IPS DF 19.7 (cell line): ENCODE measurements at places on chromosomes 12 and 14.

- no peak for DNase-seq
Observed at GRCh38 chr14:61476754-61477410, 155.5 kb downstream of the PRKCH start.

GRCh38 chr14:28243600-28243999, 523.0 kb upstream of the FOXG1 start:
- DNase-seq = no peak

- DNase-seq = no peak
Observed at GRCh38 chr14:50714450-50715073, 46.5 kb upstream of the SAV1 start.

DNA sequence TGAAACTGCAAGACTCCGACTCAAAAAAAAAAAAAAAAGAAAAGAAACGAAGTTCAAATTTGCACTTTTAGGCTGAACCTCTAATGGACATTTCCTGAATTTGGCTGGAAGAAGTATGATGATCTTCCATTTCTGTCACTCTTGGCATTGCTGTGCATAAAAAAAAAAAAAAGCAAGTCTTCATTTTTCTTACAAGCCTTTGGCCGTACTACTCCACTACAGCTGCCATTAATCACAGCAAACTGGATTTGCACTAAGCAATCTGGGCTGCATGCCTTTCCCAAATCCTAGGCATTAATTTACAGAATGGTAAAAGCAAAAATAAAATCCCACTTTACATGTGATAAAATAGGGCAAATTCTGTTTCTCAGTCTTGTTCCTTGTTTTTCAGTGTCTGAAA, 7.1 kb downstream of the CSRP2 start:
- no peak for DNase-seq

DNA sequence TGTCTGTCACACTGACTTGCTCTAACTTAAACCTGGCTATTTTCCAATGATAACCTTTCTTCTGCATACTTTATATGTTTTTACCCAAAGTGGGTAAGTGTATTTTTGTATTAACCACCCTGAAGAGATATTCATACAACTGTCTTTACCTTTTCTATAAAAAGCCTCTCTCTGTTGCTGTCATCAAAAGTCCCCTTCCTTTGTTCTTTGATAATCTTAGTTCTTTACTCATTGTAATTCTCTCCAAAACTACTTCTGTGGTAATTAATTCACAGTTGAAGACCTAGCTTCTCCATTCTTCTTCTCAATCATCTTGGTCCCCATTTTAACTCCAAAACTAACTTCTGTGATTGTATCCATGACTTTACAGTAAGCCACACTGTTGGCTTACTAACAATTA, 479.7 kb upstream of the MGAT4C start:
- no peak for DNase-seq

- DNase-seq = no peak
Observed at GRCh38 chr12:88163371-88163770, 21.3 kb downstream of the TMTC3 start.

GRCh38 chr14:92340931-92341330, 18.0 kb downstream of the SLC24A4 start:
- DNase-seq = no peak

- DNase-seq = no peak
Observed at GRCh38 chr14:95245334-95245733, 74.4 kb downstream of the CLMN start.

DNA sequence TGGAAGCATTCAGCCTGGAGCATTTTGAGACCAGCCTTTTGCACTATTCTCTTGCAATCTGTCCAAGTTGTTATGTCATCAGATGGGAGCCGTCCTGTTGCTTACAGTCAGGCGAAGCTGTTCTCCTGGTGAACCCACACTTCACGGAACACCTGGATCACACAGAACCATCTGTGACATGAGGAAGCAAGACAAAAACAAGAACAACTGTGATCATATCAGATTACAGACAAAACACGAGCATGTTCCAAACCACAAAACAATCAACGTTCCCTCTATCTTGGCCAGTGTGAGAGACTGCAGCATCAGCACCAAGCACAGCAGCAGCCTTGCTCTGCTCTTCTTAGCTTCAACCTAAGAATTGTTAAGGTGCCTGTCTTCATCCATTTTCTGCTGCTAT, 180.5 kb upstream of the SFSWAP start:
- no peak for DNase-seq

- DNase-seq = no peak
Observed at GRCh38 chr12:42056130-42056529, 88.5 kb downstream of the GXYLT1 start.

DNA sequence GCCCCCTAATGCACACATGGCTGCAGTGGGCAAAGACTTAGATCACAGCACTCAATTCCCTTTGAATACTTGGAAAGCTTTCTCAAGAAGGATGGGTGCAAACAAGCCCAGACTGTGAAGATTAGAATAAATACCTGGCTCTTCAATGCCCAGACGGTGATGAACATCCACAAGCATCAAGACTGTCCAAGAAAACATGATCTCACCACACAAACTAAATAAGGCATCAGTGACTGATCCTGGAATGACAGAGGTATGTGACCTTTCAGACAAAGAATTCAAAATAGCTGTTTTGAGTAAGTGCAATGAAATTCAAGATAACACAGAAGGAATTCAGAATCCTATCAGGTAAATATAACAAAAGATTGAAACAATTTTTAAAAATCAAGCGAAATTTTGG, 43.8 kb upstream of the ZDHHC17 start:
- DNase-seq = no peak
